ENCODE measurements at places on chromosomes 1 and 21. TPM values are rescaled to one million over a fixed set of nuclear protein-coding genes. Genes with fewer than 3 reads are reported as not detected.

The NEK2 gene
- total RNA-seq = 0.77 TPM

The SH2D5 gene
- total RNA-seq = not detected

The SLAMF8 gene
- 51.2 TPM for total RNA-seq

The FAM72C gene
- not detected for total RNA-seq

Measured in lower lobe of right lung (tissue), 2 donors.